ENCODE measurements at places on chromosomes 12 and 14. TPM values are rescaled to one million over a fixed set of nuclear protein-coding genes. Genes with fewer than 3 reads are reported as not detected.
A peak's percentile ranks its signal among the peaks of the same experiment; 100 is the strongest.

- DNase-seq, result peak; percentile 16
Measured at GRCh38 chr14:76352639-76353281, 23.2 kb upstream of the ESRRB start.

Gene SVOP
- total RNA-seq, result 1.0 TPM

Gene CORO1C
- 102 TPM for total RNA-seq

DNA sequence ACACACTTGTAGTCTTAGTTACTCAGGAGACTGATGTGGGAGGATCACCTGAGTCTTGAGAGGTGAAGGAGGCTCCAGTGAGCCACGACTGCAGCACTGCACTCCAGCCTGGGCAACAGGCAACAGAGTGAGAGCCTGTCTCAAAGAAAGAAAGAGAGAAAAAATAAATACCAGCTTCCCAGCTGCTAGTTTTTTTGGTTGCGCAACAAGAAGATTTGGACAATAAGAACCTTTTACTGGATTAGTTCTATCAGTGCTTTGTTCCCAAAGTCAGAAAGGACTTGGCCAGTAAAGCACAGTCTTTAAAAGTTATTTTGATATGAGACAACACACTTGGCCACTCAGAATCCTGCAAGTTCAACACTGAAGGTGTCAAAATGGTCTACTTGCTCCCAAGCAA is 768.1 kb upstream of the LRFN5 start:
- no peak for DNase-seq

DNA sequence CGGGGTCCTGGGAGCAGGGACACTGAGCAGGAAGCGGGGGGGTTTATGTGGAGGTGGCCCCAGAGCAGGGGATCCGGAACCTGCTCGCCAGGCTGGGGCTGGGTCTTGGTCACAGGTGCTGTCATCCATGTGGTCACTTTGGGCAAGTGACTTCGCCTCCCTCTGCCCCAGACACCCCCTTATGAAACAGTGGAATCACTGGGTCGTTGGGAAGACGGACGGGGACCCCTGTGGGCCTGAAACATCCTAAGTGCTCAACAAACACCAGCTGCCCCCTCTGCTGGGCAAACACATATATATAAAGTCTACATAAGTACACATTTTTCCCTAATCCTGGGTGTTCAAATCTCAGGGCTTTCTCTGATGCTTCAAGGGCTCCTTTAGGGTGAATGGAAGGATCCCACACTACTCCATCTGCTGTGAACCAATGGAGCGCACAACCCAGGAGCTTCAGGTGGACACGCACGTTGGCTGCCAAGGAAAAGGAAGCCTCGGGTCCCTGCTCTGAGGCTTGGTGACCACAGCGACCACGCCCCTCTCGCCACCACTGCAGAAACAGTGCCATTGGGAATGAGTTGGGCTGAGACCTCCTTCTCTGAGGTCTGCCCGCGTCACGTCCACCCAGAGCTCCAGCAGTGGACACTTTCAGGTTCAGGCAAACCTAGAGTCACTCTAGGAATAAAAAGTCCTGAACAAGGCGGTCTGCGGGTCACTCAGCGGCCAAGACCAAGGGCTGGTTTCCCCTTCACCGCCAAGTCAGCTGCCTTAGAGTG is 54.6 kb downstream of the CDC42BPB start:
- DNase-seq, result no peak

Gene RAN
- total RNA-seq, result 1,122 TPM

- no peak for DNase-seq
Measured at GRCh38 chr14:93114713-93115068, 1.0 kb downstream of the ITPK1 start.

Gene CTDSP2
- 64.1 TPM for total RNA-seq

GRCh38 chr14:84404246-84404645 is 1125.7 kb upstream of the FLRT2 start:
- DNase-seq, result no peak

Gene TSPAN11
- not detected for total RNA-seq

Gene SIX4
- 20.5 TPM for total RNA-seq

Gene AHNAK2
- total RNA-seq, result 17.0 TPM

Gene ASB2
- 7.9 TPM for total RNA-seq

DNA sequence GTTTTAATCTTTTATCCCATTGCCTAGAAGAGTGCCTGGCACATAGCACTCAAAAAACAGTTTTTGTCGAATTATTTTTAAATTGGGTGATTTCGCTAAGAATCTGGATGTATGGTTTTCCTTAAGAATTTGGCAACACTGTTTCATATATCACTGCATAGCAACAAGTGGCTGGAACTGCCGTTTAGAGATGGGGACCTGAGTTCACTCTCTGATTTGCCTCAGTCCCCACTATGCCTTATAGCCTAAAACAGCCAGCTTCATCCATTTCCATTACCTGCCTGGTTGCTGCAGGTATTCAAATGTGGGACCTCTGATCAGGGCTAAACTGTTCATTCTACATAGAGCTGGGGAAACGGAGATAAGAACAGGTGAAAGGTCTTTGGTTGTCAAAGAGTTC is 1.8 kb downstream of the HEBP1 start:
- no peak for DNase-seq

DNA sequence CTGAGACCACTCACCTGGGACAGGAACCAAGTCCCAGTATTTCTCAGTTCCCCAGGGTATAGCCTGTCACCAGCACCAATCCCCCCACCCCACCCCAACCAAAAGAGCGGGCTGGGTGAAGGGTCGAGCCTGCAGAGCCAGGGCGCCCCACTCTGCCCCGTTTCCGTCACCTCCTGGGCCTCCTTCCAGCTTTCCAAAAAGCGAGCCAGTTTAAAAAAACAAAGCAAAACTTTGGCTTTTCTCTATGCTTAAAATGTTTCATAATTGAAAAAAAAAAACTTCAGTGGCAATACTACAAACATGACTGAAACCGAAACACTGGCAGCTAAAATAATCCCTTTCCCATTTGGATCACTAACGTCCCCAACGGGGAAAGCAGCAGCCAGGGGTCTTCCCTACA is 7.5 kb downstream of the CAMKK2 start:
- no peak for DNase-seq

Gene RDH16
- total RNA-seq, result not detected

- no peak for DNase-seq
Measured at GRCh38 chr14:74161526-74162158, 76.9 kb downstream of the LIN52 start.

GRCh38 chr12:52306731-52307130 is 14.5 kb downstream of the KRT83 start:
- no peak for DNase-seq

Gene GPR68
- total RNA-seq, result 0.55 TPM

DNA sequence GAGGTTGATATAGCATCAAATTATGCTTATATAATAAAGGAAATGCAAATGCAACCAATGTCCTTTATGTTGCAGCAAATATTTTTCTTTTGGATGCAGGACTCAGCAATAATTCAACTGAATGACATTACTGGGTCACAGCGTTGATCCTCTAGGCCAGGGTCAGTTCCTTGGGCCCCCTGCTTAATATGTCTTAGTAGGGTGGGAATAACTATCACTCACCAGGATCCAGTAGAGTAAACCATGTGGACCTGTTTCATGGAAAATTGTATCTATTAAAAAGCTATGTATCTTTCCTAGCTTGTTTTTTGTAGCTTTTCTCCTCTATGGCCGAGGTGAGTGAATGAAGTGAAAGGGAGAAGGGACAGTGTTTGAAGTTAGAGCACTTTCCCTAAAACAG is 161.5 kb upstream of the SSTR1 start:
- no peak for DNase-seq

- DNase-seq, result no peak
Measured at GRCh38 chr12:29155079-29155478, 6.0 kb downstream of the FAR2 start.

DNA sequence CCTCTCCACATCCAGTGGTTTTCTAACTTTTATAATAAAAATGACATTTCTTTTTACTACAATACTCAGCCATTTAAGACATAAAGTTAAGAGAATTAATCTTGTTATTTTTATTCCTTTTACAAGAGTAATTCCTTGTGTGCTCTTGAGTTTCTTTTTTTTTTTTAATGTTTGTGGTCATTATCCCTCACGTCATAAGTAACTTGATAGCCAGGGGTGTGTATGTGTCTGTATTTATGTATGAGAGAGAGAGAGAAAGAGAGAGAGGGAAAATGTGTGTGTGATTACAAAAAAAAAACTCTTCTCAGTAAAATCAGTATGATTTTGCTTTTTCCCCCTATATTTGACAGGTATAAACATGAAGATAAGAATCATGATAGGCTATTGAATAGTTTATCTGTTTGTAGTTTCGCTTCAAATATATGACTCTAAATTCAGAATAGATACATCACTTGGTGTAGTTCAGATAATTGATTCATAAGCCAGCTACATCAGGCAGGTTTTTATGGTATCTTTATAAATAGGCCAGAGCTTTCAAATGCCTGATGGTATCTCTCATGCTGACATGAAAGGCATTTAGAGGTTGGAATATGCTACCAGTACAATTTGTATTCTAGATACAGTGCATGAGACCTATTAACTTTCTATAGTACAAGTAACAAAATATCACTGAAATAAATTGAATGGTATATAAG is 34.9 kb downstream of the RERGL start:
- no peak for DNase-seq

GRCh38 chr14:105554022-105554421 is 27.6 kb downstream of the TMEM121 start:
- no peak for DNase-seq

DNA sequence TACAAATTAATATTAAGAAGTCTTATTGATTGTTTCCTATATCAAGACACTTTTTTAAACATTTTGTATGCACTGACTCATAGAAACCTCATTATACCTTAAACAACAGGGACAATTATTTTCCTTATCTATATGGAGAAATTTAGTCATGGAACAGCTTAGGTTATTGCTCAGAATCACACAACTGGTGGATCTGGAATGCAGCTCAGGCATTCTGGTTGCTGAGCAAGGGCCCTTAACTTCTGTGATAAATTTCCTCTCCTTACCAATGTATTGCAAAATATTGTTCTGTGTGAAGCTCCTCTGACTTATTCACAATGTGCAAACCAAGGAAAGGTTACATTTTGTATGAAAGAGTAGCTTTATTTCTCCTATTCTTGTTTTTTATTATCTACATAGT is 817.8 kb downstream of the LRFN5 start:
- no peak for DNase-seq

Gene AQP2
- not detected for total RNA-seq

GRCh38 chr14:29757188-29757680 is 170.4 kb downstream of the PRKD1 start:
- no peak for DNase-seq

DNA sequence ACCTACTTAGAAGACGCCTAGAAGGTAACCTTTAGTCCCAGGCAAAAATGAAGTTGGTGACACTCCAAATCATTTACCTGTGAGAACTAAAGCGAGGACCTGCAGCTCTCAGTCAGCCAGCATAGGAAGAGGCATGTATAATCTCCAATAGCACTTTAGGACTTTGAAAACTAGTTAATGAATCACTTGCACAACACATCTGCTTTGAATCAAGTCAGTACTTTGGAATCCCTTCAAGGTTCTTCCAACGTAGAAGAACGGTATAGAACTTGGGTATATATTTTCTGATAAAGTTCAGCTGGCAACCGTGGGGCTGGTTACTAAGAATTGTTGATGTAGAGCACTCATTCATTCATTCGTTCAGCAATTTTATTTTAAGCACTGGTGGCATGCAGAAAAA is 251.9 kb downstream of the TMEM132D start:
- no peak for DNase-seq

DNA sequence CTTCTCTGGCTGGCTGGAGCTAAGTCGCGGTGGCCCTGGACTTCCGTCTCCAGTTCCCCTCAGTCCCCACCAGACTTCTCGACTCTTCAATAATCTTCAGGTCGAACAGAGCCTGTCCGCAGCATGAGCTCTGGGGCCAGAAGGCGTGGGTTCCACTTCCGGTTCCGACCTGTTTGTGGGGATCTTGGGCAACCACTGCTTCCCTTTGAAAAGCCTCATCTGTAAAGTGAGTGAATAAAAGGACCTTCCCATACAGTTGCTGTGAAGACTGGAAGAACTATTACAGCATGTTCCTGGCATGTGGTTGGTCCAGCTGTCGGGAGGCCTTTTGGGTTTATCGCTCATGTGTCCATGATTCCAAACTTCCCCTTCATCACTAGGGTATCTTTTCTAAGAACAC is 19.4 kb downstream of the ADGRD1 start:
- no peak for DNase-seq

DNA sequence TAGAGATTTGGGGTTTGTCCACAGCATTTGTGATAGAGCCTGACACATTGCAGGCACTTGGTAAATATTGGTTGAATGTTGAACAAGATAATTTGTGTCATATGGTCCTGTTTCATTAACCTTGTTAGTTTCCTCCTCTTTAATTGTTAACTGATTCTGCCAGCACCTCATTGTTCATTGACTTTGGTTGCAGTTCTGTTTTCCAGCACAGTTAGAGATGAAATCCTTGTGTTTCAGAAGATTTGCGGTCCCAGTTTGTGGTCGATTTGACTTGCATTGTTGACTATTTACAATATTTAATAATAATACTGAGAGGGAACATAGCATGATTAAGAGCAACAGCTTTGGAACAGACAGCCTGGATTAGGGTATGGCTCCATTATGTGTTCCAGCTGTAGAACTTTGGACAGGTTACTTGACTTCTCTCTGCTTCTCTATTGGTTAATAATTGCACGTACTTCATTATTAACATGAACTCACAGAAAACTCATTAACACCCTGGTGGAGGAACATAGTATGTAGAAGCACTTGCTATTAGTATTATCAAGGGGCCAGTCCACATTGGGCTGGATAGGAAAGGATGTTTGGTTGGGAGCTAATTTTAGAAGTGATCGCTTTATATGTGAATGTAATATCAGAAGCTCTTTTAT is 8.7 kb downstream of the DRAM1 start:
- no peak for DNase-seq

Gene LBHD2
- total RNA-seq, result not detected

Gene KRT83
- total RNA-seq, result 0.07 TPM

GRCh38 chr14:30525833-30526232 is 33.1 kb upstream of the G2E3 start:
- no peak for DNase-seq

- DNase-seq, result no peak
Measured at GRCh38 chr14:101598571-101599233, 37.4 kb downstream of the DIO3 start.

DNA sequence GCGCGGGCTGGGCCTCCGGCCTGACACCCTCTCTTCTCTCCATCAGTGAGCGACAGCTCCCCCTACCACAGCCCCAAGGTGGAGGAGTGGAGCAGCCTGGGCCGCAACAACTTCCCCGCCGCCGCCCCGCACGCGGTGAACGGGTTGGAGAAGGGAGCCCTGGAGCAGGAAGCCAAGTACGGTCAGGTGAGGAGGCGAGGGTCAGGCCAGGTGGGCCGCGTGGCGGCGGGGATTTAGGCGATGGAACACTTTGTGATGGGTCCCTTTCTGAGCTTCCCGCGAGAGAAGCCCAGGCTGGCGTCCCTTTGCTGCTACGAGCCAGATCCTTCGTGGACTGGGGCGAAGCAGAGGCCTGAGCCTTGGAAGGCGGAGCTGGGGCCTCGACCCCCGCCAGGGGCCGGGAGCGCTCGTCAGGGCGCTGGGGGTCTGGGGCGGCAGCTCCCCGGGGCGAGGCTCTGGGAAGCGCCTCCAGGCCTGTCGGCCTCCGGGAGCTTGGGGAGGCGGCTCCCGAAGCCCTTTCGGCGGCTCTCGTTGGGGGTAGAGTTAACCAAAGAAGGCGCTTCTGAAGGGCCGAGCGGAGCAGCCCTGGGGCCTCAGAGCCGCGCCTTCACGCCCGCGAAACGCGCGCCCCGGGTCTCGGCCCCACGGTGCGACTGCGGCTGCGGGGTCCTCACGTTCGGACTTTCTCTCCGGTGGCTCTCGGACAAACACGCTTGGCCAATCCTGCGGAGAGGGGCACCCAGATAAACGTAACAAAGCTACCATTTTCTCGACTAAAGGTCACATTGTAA is 5.0 kb downstream of the PAX9 start:
- DNase-seq, result no peak

Gene CPNE8
- 16.1 TPM for total RNA-seq

Gene TMPO
- 272 TPM for total RNA-seq

Gene FOXN4
- total RNA-seq, result 0.78 TPM
